NCI-H1436 (cell line): ENCODE measurements at places on chromosomes 6 and 20.

GRCh38 chr6:166957087-166957804 is 896 bp upstream of the RNASET2 start:
- DNase-seq = peak; percentile 1

- no peak for DNase-seq
Observed at GRCh38 chr6:164148788-164149187, 734.3 kb downstream of the QKI start.

- DNase-seq = no peak
Observed at GRCh38 chr20:54083459-54083858, 13.1 kb upstream of the BCAS1 start.

DNA sequence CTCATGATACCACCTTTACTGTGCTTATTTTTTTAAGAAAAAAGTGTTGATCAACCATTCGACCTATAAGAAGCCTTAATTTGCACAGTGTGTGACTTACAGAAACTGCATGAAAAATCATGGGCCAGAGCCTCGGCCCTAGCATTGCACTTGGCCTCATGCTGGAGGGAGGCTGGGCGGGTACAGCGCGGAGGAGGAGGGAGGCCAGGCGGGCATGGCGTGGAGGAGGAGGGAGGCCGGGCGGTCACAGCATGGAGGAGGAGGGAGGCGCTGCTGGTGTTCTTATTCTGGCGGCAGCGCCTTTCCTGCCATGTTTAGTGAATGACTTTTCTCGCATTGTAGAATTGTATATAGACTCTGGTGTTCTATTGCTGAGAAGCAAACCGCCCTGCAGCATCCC is 15.6 kb upstream of the SLC22A1 start:
- DNase-seq = no peak

DNA sequence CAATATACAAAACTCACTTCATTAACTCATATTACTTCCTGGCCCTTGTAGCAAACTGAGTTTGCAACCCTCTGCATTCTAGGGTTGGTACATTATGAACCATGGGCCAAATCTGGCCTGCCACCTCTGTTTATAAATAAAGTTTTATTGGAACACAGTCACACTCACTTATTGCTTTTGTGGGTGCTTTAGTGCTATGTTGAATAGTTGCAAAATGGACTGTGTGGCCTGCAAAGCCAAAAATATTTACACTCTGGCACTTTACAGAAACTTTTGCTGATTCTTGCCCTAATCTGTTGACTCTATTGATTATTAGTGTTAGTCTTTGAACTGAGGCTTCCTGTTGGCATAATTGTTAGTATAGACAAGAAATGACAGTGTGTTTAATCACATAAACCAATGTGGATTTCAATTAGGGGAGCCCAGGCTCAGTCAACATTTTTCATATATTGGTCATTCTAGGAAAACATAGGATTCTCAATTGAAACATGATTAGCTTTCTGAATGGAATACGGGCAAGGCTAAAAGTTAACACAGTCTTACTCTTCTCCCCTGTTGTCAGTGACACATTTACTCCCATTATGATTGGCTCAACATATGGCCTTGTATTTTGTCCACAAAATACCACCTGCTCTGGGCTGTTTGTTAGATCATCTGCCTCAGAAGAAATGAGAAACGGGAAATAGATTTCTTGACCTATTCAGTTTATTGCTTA is 241.9 kb upstream of the ZFP64 start:
- no peak for DNase-seq

DNA sequence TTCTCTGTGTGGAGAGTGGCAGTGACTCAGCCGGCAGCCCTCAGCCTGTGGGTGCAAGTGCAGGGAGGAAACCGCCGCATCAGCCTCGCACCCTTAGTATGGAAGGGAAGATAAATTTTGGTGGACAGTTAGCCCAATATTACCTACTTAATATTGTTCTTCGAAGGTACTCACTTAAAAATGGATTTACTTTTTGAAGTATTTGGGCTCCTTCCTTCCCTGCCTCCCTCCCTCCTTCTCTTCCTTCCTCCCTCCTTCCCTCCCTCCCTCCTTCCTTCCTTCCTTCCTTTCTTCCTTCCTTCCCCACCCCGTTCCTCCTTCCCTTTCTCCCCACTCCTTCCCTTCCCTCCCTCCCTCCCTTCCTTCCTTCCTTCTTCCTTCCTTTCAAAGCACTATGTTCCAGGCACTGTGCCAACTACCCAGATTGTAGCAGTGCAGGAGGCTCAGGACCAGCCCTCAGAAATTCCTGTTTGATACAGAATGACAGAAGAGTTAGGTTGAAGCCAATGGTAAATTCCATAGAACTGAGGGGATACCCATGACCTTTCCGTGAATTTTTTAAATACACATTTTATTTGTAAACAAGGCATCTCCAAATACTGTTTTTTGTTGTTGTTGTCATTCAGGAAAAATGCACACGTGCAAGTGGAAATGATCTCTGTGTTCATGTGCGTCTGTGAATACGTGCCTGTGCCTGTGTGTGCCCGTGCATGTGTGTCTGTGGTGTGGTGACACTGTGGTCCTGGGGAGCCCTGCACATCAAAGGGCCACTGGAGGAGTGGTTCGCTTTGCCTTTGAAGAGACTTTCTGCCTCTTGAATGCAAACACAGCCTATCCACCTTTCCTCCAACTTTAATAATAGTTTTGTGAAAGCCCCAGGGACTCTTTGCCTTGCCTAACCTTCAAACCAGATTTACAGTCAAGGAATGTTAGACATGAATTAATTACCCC is 141.7 kb downstream of the EDN3 start:
- no peak for DNase-seq

GRCh38 chr20:62991863-62992262 is 14.9 kb downstream of the BHLHE23 start:
- DNase-seq = no peak

- no peak for DNase-seq
Observed at GRCh38 chr6:163177892-163178420, 236.6 kb upstream of the QKI start.
